Effector memory CD4-positive, alpha-beta T cell (primary cell): ENCODE measurements at places on chromosomes 3 and 15.
A peak's percentile ranks its signal among the peaks of the same experiment; 100 is the strongest.

- no peak for DNase-seq
Observed at GRCh38 chr15:70855764-70856163, 1.8 kb upstream of the LARP6 start.

DNA sequence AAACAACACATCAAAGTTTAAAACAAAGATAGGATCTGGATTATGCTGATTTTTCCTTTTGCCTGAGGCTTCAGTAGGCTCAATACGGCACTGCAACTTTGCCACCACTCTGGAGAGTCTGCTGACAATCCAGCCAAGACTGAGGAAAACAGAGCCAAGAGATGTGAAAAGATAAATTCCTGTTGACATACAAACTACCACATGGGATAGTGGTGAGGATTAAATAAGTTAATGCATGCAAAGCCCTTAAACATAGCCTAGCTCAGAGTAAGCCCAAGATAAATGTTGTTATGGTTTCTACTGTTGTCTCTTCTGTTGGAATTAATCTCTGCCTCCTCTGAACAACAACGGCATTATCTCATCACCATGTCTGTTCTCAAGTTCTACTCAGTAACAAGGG is 245.9 kb upstream of the LMCD1 start:
- no peak for DNase-seq

DNA sequence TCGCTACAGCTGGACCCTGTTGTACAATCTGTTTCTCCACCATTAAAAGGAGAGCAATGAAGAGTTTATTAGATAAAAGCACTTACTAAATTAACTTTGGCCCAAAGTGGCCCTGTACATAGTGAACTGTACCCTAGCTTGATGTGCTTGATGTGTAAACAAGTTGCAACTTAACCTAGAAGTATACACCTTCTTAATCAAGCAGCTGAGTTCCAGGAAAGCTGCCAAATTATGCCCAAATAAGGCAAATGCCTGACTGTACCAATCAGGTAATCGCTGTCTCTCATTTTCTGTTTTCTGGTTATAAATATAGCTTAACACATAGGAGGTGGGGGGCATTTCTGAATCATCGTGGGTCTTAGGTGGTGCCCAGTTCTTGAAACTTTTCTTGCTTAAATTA is 704.8 kb upstream of the CBLB start:
- DNase-seq = no peak

DNA sequence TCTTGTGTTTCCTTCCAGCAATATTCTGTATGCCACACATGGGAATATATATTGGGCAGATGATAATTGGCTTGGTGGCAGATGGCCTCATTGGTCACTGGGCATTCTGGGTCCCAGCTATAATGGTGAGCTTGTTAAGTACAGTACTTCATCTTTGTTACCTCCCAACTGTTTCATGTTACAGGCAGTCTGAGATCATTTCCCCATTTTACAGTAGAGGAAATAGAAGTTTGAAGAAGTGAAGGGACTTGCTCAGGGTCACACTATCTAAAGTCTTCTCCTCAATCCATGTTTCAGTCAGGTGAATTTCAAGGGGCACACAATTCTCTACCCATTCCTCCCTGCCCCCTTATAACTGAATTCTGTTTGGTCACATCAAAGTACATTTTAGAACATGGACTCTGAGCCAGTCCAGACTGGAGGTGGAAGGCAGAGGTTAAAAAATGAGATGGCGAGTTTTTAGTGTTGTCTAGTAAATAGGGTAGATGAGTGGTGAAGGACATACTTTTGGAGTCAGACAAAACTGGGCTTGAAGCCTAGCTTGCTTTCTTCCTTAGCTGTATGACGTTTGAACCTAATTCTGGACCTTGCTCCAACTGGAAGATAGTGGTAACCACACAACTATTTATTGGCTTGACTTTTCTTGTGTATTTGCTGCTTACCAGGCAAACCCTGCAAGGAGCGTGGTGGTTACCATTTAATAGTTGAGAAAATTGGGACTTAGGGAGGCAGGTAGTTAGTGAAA is 2.5 kb downstream of the EEFSEC start:
- no peak for DNase-seq

- DNase-seq = no peak
Observed at GRCh38 chr3:172517859-172518466, 5.3 kb downstream of the TNFSF10 start.

GRCh38 chr15:86082619-86083380 is 3.1 kb downstream of the AGBL1 start:
- no peak for DNase-seq

- no peak for DNase-seq
Observed at GRCh38 chr3:150117076-150117475, 146.4 kb upstream of the PFN2 start.

DNA sequence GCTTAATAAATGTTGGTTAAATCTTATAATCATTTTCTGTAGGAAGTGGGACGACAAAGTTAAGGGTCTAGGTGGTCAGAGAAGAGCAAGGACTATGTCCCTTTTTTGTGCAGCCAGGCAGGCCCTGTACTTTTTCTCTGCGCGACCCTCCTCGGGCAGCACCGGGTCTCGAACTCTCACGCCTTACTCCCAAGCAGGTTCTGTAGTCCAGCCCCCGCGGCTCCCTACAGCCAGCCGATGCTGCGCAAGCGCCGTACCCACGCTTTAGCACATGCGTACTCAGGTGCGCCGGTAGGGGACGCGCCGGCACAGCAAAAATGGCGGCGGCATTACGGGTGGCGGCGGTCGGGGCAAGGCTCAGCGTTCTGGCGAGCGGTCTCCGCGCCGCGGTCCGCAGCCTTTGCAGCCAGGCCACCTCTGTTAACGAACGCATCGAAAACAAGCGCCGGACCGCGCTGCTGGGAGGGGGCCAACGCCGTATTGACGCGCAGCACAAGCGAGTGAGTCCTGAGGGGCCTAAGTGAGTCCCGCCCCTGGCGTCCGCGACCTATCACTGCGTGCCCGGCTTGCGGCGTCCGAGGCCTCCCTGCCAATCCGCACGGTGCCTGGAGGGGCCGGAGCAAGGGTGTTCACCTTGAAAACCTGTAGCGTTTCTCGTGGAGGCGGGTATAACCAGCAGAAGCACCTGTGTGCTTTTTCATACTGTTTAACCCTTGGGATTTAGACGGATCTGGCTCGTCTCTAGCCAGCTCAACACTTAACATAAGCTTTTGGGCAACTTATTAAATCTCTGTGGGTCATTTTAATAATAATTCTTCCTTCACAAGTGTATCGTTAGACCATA is at the start of gene PCCB:
TSS of gene PCCB (plus strand) at position 282 of the 844 bp plus-strand sequence. CDS start at position 318, 36 bp downstream.
- DNase-seq = peak; percentile 89

- no peak for DNase-seq
Observed at GRCh38 chr15:52334491-52335160, 39.0 kb upstream of the MYO5C start.
